ENCODE measurements at places on chromosomes 13 and 19.

GRCh38 chr13:74026753-74027152 lies 107.5 kb downstream of the KLF12 start:
- no peak for DNase-seq

DNA sequence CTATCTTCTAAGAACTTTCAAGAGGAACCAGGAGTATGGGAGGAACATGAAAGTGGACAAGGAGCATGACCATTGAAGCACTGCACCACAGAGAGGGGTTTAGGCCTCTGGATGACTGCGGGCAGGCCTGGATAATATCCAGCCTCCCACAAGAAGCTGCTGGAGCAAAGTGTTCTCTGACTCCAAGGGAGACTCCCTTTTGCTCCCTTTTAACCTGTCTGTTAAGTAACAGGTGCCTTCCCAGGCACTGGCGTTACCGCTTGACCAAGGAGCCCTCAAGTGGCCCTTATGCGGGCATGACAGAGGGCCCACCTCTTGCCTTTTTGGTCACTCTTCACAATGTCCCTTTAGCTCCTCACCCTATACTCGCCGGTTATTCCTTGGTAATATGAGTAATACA lies 666.2 kb downstream of the SLITRK6 start:
- DNase-seq = no peak

DNA sequence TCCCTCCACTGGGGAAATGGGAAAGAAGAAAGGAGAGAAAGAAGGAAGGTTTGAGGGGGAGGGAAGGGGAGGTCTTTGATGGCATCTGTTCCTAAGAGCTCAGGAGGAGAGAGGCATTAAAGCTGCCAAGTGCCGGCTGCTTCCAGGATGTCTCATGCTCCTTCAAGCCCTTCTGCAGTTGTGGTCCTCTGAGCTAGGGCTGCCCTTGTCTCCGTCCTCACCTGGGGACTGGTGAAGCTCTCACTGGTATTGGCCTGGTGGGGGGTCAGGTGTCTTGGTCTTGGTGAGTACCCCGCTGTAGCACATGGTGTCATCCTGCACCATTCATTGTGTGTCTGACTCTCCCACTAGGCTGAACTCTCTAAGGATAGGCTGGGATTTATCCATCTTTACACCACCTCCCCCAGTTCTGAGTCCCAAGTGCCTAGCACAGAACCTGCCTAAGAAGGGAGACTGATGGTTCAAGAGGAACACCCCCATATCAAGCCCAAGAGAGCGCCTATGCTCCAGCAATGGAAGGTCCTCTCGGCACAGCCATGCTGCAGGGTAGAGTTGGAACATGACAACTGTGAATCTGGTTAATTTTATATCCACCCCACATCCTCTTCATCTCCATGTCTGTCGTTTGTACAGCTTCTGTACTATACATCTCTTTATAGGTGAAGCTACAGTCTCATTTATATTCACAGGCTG lies 83.7 kb downstream of the AKAP11 start:
- DNase-seq = no peak

GRCh38 chr19:29985196-29985595 lies 43.2 kb downstream of the URI1 start:
- no peak for DNase-seq

- no peak for DNase-seq
These were observed 148.1 kb downstream of the VWA8 start for GRCh38 chr13:41812851-41813250.

DNA sequence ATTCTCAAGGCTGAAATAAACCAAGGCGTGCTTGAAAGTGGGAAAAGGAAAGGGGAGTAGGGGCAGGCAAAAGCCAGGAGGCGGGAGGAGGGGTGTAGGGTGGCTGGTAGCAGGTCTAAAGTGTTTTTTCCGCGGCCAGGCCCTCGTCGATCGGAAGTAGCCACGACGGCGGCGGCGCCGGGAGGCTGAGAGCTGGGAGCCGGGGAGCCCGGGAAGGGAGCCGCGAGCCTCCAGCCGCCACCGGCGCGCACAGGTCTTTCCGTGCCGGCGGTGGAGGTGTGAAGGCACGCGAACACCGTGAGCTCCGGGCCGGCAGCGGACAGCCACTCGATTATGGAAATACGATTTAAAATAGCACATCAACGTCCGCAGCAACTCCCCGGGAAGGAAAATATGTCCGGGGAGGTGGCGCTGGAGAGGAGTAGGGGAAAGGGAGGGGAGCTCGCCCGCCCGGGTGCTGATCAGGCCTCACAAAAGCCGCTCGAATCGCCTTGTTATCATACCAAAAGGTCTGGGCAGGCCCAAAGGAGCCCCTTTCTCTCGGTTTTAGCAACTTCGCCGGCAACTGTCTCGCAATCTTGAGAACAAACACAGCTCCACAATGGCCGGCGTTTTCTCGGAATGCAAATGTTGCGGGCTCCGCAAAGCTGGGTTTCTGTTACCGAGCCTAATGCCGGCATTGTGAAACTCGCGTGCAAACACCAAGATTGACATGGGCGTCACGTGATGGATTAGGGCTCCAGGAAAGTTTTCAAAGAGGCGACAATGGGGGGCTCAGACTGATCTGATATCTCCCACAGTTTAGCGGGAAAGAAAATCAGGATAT lies 2.9 kb upstream of the PCDH8 start:
- DNase-seq = no peak
